CD4-positive, CD25-positive, alpha-beta regulatory T cell (primary cell): ENCODE measurements at places on chromosomes 12 and 14.

DNA sequence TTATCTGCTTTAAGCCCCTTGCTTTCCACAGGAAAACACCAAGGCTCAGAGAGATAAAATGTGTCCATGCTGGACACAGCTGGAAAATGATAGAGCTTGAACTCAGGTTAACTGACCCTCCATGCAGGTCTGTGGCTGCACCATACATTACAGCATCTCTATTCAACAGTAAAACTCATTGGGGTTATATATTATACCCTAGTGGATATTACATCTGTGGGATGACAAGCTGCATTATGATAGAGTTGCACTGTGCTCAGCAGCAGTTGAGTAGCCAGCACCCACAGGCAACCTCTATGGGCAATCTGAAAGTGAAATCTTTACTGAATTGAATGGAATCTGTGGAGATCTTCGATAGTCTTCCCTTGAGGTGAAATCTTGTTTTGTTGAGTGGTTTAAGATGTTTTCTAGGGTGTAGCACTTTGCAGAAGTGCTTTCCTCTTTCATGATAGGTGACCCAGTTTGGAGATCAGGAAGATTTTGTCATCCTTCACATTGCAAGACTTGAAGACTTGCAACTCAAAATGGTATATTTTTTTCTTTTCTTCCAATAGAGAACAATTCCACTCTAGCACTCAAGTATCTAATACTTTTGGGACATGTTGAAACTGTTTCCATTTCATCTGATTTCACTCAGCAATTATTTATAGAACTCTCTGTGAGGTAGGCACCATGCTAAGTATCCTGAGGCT lies 389.2 kb downstream of the RAD51B start:
- no peak for DNase-seq

- DNase-seq: no peak
Observed at GRCh38 chr14:65321370-65321875, 91.1 kb upstream of the FUT8 start.

DNA sequence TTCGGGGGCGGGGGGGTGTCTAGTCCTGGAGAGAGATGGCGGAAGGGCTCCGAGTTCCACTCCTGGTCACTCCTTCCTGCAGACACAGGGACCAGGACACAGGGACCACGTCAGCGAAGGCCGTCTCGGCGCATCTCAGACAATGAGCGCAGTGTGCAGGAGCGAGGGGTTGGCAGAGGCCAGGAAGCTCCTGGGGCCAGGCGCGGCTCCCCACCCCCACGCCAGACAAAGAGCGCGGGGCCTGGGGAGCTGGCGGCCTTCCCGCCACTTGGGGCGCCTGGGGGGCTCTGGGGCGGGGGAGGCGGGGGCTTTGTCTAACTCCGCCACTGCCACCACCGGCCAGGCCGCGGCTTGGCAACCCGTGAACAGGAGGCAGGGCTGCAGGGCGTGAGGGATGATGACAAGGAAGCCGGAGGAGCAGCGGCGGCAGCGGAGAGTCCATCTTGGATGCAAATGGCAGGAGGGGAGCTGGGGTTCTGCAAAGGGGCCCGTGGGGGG lies 2.2 kb downstream of the CDK2AP1 start:
- no peak for DNase-seq

DNA sequence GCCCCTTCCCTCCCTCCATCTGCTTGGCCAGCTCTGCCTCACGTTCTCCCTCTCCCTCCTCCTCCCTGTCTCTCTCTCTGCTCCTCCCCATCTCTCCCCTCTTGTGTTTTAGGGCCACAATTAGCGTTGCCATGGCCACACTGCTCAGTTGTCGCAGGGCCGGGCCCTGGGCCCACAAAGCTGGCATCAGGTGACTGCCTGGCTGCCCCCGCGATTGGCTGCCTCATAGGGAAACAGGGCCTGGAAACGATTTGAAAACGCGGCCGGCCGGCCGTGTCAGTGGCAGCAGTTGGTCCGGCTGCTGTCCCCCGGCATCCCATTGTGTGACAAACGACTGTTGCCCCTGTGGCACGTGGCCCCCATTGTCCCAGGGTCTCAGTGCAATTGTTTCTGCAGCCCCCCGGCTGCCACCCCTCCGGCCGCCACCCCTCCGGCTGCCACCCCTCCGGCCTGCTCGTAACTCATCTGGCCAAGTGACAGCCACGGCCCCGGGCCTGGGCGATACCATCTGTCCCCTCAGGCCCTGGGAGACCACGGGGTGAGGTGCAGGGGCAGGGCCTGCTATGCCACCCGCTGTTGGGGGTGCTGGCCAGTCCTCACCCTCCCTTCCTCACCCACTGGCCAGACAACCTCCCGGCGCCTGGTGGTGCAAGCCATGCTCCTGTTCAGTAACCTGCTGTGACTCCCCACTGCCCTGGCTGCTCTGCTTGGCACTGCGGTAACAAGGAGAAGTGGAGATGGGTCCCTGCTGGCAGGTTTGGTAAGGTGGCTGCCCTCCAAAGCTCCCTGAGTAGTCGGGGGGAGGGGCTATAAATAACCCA lies 17.4 kb downstream of the FOXN4 start:
- DNase-seq: no peak

DNA sequence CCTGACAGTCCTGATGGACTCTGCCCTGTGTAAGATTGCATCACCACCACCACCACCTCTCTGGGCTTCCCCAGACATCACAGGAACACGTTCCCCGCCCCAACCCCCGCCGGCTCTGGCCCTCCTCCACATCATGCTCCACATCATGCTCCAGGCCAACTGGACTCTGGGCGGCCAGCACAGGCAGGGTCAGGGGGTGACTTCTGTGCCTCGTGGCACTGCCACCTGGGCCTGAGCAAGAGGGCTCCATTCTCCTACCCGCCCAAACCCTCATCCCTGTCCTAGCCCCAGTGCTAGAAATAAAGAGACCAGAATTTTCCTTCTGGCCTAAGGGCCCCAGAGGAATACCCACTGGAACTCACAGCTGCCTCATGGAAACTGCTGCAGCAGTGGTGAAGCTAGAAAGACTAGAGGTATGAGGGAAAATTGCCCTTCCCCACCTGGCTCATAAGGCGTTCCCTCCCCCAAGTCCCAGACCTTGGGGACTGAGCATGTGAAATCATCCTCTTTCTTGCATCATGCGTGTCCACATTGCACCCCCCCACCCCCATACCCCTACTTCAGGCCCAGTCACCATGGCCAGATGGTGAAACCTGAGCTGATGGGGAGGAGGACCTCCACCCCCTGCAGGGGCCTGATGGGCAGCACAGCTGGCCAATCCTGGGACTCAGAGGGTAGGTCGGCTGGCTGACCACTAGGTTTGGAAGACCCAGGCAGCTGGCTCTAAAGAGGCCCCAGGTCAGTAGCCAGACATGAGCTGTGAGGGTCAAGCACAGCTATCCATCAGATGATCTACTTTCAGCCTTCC lies at the start of gene INHBE:
Gene INHBE (plus strand): TSS at position 742 of the 808 bp plus-strand sequence. CDS start 230 bp downstream, outside the sequence.
- DNase-seq: no peak

DNA sequence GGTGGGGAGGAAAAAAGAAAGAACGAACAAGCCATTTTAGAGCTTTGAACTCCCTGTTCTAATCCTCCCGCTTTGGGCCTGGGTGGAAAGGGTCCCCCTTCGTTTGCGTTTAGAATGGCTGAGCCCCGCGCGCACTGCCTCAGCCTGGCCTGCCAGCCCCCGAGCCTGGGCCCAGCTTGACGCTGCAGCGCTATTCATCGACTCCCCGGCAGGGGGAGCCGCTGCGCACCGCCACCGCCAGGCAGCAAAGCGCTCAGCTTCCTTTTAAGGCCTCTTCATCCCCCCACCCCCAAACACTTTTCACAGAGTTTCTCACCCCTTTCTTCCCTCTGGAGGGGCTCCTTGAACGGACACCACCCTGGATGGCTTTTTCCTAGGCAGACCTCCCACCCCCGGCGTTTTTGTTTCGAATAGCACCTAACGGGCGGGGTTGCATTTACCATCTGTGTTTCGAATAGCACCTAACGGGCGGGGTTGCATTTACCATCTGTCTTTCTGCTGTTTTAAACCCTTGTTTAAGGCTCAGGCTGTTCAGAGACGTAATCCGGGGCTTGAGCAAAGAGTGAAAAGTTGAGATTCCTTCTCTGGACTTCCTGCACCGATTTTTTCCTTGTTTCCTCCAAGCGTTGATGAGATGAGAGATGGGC lies 56.4 kb upstream of the PIWIL1 start:
- peak; percentile 17 for DNase-seq

GRCh38 chr12:68638721-68639395 lies 28.2 kb downstream of the RAP1B start:
- no peak for DNase-seq

DNA sequence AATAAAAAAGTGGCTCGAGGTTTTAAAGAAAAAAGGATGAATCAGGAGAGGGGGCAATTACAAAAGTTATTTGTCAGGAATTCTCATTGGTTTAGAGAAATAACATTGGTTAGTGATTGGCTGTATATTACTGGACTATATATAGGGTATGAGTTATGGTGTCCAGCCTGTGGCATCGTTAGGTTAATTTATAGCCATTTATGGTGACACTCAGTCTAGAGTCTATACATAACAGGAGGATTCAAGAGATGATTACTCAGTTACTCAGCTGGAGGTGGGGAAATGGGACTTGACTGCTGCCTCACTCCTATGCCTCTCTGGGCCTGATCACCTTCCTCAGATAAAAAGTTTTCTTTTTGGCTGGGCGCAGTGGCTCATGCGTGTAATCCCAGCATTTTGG lies 25.6 kb upstream of the NFYB start:
- no peak for DNase-seq

- no peak for DNase-seq
Observed at GRCh38 chr12:15356951-15357364, 34.6 kb downstream of the PTPRO start.

DNA sequence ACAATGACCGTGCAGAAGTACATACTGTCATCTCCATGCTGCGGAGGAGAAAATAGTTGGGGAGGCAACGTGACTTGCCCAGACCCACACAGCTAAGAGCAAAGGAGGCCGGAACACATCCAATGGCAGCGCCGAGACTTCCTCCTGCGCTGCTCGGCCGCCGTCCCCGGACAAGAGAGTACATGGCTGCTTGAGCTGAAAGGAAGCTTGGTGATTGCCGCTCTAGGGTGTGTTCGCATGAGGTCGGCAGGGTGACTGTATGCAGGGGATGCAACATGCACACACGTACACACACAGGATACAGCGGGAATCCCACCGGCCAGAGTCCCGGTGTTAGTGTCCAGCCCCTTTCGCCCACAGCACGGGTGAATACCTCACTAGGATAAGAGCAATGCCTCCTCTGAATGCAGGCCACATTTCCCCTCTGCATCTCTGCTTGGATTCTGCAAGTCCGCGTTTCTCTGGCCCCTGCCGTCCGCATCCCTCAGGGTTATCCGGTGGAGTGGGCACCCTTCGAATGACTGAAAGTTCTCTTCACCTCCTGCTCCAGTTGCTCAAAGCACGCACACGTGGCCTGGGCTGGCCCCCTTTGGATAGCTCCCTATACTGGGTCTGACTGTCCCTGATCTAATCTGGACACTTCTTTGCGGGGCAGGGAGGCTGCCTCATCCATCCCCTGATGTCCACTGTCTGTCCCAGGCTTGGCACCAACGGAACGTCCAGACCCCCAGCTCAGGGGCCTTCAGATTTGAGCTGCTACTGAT lies 78.8 kb downstream of the GSC start:
- DNase-seq: no peak

DNA sequence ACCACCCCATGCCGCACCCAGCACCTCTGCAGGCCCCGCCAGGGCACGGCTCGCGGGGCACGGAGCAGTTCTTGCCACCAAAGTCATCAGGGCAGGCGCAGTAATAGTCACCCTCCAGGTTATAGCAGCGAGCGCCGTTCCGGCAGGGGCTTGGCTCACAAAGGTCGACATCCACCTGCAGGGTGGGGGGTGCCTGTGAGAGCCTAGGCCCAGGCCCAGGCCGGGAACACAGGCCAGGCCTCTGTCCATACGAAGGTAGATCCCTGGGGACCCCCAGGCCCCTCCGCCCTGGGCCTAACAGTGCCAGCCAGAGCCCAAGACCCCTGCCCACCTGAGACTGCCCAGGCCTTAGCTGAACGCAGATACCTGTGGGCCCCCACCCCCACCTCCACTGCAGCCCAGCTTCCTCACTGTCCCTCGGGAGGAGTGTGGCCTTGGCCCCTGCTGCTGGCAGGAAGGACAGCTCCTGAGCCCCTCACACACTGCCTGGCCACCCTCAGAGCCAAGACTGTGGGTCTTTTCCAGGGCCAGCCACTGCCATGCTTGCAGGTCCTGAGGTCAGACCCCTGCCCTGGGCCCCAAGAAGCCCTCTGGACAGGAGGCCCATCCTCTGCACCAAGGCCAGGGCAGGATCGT lies 19.3 kb downstream of the JAG2 start:
- DNase-seq: no peak

DNA sequence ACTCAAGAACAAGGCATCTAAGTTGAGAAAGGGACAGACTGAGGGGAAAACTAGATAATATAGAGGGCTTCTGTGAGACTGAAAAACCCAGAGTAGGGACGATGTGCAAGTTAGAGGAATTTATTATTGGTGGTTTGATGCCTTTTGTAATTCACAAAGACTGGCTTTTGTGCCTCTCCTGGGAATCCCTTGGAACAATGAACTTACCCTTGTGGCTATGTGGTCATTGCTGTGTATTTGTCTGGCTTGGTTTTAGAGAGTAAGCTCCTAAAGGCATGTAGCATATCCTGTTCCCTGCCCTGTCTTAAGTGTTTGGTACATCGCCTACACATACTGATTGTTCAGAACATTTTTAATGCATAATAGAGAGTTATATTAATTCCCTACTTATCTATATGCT lies 26.6 kb downstream of the DCN start:
- DNase-seq: no peak

- no peak for DNase-seq
Observed at GRCh38 chr12:4115570-4115969, 158.0 kb upstream of the CCND2 start.

DNA sequence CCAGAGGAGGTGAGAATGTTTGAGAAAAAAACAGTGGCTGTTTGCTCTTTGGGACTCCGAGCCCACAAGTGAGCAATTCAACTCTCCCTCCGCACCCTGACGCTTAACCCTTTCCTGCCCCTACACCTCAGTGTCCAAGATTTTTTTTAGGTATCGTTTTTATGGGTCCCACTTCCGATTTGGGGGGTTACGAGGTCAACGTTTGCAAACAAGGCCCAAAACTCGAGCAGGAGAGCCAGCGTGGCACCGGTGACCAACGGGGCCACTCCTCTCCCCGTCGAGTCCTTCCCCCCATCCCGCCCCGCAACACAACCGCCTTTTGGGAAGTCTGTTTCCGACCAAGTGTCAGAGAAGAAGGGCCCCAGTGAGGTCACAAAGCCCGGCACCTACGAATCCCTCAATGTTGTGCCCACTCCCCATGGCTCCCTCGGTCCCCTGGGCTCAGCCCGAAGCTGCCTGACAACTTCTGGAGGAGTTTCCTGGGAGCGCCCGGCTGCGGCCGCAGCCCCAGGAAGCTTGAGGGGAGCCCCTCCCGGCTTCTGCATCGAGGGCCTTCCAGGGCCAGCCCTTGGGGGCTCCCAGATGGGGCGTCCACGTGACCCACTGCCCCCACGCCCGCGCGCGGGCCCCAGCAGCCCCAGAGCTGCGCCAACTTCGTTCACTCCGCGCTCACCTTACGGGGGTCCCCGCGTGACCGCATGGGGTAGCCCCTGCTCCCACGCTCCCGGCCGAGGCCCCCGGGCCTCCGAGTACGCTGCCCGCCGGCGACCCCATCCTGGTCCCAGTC lies 1.2 kb downstream of the CDK2AP1 start:
- peak; percentile 27 for DNase-seq
